ENCODE measurements at places on chromosomes 13 and 19.
A peak's percentile ranks its signal among the peaks of the same experiment; 100 is the strongest.

GRCh38 chr13:77522444-77522843, 13.1 kb upstream of the SCEL start:
- no peak for DNase-seq

GRCh38 chr13:81326913-81327312, 986.0 kb upstream of the SPRY2 start:
- no peak for DNase-seq

DNA sequence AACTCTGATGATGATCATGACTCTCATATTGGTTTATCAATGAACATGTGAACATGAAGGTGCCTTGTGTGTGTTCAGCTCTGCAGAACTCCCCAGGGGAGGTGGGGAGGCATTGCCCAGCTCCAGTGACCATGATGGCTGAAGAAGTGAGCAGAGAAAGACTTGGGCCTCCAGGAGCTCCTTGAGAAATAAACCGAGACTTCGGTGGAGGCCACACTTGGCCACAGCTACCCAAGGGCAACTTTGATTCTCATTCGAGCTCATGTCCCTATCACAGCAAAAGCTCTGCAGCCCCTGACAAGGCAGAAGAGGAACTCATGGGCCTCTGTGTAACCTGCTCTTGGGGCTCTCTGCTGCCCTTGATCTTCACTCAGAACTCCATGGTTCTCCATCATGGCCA, 44.1 kb upstream of the ZNF536 start:
- DNase-seq: no peak

DNA sequence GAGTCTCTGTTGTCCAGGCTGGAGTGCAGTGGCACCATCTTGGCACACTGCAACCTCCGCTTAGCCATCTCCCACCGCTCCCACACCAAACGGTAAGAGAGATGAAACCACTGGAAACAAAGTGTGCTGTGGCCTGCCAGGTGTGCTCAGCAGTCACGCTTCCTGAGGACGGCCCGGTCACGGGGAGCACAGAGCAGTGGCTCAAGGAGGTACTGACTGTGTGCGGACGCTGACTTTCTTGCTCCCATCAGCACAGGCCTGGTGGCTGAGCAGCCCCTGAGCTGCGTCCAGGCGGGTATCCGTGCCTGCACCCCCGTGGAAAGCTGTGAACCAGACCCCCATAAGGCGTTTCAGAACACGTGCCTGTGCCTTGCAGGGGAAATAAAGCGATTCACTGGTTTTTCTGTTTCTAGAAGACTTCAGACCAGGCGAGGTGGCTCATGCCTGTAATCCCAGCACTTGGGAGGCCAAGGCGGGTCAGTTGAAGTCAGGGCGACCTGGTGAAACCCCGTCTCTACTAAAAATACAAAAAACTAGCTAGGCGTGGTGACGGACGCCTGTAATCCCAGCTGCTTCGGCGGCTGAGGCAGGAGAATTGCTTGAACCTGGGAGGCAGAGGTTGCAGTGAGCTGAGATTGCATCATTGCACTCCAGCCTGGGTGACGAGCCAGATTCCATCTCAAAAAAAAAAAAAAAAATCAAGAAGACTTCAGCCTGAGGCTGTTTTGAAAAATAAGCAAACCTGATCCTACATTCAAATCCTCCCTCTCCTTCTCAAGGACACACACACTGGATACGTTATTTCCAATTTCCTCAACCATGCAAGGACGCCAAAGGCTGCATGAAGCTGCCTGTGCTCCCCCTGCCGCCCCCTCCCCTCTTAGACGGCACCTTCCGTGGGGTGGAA, 25.5 kb downstream of the ADPRHL1 start:
- DNase-seq: no peak

- peak; percentile 46 for DNase-seq
These were observed 34.5 kb upstream of the MRI1 start for GRCh38 chr19:13729859-13730258.

GRCh38 chr19:18309525-18310064, 13.3 kb downstream of the LSM4 start:
- no peak for DNase-seq

- no peak for DNase-seq
These were observed 53.3 kb downstream of the SOX21 start for GRCh38 chr13:94658926-94659597.

DNA sequence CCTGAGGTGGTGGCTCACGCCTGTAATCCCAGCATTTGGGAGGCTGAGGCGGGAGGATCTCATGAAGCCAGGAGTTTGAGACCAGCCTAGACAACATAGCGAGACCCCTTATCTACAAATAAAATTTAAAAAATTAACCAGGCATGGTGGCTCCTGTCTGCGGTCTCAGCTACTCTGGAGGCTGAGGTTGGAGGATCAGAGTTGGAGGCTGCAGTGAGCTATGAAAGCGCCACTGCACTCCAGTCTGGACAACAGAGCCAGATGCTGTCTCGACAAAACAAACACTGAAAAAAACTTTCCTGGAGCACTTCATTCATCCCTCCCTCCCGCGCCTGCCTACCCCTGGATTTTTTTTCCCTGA, 665 bp upstream of the ATG4D start:
- no peak for DNase-seq

GRCh38 chr13:40662866-40663265, 3.6 kb downstream of the FOXO1 start:
- DNase-seq: no peak

All from suppressor macrophage treated with lipopolysaccharide for 4 hours (primary cell).